ENCODE measurements at places on chromosomes 4 and X.
A peak's percentile ranks its signal among the peaks of the same experiment; 100 is the strongest.

DNA sequence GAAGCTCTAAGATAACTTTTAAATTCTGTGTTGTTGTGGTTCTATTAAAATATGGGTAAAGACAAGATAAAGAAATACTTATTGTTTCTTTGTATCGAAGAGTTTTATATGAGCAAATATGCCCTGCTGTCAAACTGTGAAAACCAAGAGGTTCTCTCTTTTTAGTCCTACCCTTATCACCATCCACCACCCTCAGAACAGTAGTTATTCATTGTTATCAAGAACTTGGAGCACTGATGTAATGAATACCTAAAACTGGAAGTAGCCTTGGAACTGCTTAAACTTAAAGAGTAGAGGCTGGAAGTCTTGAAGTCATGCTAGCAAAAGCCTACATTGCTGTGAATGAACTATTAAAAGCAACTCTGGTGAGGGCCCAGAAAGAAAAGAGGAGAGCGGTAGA, 9.2 kb downstream of the PIR start:
- DNase-seq = no peak

GRCh38 chr4:19425146-19425545, 826.6 kb upstream of the SLIT2 start:
- DNase-seq = no peak

DNA sequence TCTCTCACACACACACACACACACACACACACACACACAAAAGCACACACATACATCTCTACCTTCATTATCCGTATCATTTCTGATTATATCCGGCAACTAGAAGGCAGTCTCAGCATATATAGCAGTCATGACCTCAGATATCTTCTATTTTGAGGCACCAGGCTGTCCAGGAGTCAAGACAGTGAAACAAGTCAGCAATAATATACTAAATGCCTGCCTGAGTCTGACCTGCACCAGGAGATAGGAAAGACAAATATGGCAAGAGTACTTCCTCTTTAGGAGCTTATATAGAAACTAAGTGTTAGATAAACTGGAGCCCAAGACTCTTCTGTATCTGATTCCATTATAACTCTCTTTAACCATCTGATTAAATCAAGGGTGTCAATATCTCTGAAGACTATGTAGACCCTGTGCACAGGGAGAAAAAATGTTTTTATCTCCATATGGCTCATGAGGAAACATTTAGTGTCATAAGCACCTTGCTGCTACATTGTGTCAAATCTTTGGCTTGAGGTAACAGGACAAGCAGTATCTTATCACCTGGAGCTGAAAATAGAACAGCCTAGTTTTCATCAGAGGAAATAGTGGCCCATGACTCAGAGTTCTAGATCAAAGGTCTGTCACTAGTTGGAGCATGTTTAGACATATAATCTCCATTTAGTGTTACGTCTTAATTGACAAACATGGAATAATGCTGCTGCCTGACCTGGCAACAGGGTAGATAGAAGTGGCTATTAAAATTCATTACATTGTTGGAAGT, 27.0 kb upstream of the FAM47B start:
- no peak for DNase-seq

DNA sequence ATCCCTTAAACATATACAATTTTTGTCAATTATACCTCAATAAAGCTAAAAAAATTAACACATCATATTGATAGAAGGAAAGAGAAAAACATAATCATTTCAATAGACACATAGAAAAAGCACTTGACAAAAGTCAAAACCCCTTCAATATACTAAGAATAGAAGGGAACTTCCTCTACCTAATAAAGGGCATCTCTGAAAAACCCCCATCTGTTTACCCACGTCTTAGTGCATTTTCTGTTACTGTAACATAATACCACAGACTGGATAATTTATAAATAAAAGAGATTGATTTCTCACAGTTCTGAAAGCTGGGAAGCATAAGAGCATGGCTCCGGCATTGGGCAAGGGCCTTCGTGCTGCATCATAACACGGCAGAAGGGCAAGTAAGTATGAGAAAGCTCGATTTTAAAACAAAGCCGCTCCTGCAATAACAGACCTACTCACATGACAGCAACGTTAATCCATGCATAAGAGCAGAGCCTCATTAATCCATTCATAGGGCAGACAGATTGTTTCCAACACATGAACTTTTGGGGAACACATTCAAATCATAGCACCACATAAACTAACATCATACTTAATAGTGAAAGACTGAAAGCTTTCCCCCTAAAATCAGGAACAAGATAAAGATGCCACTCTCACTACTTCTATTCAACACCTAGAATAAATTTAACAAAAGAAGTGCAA, 15.7 kb downstream of the STEEP1 start:
- DNase-seq = peak; percentile 18

- DNase-seq = no peak
These were observed 38.9 kb downstream of the CNGA2 start for GRCh38 chrX:151773434-151773833.

DNA sequence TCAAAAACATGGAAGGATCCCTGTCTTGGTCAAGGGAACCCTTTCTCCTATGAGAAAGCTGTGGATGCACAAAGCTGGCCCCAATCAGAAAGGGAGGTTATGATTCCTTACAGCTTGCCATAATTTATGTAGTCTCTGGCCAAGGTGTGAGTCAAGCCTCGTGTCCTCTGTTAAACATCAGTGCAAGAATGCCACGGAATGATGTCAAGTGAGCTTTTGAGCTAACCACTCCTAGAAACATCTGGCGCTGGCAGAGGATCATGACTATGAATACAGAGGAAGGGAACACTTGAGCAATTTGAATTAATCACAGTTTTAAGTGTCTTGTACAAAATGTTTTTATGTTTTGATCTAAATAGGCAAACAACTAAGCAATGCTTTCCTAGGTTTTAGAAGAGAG, 51.5 kb upstream of the RAP2C start:
- no peak for DNase-seq

DNA sequence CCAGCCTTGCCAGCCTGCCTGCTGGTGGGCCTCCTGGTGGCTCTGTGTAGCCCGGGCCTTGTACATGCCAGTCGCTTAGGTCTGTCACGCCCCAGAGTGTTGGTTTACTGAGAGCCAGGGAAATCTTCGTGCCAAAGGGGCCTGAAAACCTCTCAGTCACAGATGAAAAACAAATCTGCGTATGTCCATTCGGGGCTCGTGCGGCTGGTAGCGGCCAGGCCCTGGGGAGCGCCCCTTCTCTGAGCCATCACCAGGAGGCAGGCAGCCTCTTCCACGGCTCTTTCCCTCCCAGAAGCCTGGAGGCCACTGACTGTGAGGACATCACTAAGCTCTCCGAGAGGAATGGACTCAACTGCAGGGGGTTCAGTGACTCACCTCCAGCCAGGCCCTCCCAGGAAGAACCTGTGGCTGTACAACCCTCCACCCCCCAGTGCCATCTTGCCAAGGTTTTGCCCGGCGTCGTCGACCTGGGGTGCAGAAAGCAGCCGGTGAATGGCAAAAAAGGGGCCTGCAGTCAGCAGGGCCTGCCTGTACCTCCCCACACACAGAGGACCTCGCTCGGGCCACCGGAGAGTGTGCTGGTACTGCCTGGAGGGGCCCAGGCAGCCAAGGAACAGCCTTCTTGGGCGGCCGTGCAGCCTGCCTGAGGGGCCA, 162.2 kb downstream of the BCOR start:
- no peak for DNase-seq

GRCh38 chrX:116961872-116962582, 499.3 kb upstream of the CT83 start:
- no peak for DNase-seq

DNA sequence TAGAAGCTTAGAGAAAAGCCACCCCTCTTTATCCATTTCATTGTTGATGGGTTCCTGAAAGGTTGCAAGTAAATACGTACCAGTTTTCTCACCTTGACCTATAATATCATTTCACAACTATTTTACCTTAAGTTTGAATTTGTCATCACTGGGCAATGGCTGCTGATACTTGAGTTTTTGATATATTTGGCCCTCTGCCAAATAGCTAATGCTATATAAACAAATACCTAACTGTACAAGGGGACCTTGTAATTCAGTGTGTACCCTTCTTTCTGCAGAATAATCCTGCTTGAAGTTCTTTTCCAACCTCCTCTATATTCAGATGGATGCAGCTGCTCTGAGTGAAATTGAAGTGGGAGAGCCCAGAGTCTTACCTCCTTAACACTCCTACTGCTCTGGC, 19.0 kb upstream of the GLUD2 start:
- no peak for DNase-seq

DNA sequence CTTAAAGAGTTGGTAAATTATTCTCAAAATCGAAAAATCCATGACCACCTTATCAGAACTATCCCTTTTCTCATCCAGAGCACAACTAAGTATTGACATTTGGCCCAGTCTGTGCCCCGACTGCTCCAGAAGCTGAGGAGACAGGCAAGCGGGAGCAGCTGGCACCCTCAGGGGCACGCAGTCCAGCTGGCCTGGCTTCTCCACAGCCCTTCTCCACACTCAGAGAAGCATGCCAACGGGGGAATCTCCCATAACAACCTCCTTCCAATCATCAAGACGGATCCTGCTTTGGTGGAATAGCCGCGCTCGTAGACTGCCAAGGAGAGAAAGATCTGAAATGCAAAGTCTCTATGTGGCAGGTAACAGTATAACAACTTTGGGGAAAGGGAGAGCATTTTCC, 85.4 kb downstream of the AFAP1 start:
- no peak for DNase-seq

DNA sequence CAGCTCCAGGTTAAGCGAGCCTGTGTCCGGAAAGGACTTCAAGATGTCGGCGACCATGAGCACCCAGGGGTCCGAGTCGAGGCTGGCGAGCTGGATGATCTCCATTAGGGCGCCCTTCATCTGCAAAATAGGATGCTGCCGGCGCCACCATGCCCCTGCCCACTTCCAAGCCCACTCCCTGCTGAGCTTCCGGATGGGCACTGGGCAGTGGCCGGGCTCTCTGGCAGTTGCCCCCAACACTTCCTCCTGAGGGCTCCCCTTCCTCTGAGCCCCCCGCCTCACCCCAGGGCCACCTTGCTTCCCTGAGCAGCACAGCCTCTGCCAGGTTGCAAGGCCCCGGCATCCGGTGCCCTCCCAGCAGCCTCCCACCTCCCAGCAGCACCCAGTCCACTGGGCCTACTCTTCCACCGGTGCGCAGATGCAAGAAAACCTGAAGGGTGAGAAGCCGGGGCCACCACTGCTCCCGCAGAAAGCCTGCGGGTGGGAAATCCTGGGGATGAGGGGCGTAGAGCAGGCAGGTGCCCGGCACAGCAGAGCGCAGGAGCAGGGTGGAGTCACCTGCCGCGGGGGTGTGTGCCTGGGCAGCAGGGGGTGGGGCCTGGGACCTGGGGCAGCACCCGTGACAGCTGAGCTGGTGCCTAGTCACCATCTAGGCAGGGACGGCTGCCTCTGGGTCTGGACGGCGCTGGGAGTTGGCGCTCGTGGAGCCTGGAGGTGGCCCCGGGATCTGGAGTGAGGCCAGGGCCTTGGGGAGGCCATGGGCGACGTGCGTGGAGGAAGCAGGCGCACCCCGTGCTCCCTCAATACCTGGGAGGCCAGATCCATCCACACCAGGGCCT, 17.0 kb downstream of the NELFA start:
- no peak for DNase-seq

- DNase-seq = no peak
These were observed 70.9 kb downstream of the APBB2 start for GRCh38 chr4:41143311-41144039.

DNA sequence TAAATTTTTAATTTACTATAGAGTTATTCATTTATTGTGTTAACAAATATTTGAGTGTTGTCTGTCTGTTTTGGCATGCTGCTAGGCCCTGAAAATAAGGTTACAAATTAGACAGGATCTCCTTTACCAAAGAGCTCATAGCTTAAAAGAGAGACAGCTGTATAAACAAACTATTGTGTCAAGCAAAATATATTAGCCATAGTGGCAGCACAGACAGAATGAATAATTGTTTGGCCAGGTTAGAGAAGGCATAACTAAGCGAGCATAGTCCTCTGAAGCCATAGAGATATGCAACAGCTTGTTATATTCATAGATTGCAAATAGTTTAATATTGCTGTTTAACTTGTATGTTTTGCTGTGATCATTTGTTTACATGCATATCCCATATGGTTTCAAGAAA, 66.7 kb upstream of the NDUFC1 start:
- DNase-seq = no peak

DNA sequence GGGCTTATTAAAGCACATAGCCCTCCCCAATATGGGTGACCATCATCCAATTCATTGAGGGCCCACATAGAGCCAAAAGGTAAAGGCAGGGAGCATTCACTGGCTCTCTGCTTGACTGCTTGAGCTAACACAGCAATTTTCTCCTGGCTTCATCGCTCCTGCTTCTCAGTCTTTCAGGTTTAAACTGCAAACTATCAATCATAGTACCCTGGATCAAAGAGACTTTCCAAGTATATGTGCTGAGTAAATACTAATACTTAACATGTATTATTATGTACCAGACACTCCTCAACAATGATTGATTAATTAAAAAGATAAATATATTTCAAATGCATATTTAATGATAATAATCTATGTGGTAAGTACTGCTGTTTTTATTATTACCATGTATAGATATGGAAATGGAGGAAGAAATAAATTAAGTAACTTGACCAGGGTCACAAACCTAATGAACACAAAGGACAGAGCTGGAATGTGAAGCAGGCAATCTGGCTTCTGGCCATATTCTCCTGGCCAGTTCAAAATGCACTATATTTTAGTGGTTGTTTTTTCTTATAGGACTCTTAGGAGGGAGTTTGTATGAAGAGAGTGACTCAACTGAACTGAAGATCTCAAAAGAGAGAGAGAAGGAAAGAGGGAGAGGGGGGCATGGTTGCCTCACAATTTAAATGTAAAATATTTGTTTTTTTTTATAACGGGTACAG, 1197.3 kb downstream of the TECRL start:
- no peak for DNase-seq

DNA sequence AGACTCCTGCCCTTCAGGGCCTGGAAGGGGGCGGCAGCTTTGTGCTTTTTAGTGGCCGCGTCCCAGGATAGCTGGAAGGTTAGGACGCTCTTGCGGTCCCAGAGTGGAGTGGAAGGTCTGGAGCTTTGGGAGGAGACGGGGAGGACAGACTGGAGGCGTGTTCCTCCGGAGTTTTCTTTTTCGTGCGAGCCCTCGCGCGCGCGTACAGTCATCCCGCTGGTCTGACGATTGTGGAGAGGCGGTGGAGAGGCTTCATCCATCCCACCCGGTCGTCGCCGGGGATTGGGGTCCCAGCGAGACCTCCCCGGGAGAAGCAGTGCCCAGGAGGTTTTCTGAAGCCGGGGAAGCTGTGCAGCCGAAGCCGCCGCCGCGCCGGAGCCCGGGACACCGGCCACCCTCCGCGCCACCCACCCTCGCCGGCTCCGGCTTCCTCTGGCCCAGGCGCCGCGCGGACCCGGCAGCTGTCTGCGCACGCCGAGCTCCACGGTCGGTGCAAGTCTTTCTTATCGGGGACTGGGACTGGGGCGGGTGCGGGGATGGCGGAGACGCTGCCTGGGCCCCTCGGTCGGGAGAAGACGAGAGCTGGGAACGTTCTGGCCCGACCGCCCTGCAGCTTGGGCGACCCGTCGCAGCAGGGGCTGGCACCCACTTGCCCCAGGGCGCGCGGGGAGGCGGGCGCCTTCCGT, at the start of gene EDNRA:
EDNRA (plus strand) TSS at position 207 of the 686 bp plus-strand sequence. CDS start 4,585 bp downstream, outside the sequence.
- DNase-seq = no peak

DNA sequence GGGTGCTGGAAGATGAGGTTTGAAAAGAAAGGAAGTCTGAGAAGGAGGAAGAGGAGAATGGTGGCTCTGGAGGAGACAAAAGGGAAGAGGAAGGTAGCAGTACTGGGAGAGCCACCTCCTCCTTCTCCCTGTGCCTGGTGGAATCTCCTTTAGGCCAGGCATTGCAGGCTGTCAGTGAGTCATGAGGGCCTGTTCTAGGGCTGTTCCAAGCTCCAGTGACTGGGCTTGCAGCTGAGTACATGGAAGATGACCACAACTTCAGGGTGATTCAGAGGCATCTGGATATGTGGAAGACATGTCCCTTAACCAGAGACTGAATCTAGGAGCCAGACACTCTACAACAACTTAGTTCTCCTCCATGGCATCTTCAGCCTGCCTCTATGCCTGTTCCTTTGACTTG, 107.8 kb downstream of the EFNB1 start:
- no peak for DNase-seq
